RPMI8226 (cell line): ENCODE measurements at places on chromosomes 12 and 14.

DNA sequence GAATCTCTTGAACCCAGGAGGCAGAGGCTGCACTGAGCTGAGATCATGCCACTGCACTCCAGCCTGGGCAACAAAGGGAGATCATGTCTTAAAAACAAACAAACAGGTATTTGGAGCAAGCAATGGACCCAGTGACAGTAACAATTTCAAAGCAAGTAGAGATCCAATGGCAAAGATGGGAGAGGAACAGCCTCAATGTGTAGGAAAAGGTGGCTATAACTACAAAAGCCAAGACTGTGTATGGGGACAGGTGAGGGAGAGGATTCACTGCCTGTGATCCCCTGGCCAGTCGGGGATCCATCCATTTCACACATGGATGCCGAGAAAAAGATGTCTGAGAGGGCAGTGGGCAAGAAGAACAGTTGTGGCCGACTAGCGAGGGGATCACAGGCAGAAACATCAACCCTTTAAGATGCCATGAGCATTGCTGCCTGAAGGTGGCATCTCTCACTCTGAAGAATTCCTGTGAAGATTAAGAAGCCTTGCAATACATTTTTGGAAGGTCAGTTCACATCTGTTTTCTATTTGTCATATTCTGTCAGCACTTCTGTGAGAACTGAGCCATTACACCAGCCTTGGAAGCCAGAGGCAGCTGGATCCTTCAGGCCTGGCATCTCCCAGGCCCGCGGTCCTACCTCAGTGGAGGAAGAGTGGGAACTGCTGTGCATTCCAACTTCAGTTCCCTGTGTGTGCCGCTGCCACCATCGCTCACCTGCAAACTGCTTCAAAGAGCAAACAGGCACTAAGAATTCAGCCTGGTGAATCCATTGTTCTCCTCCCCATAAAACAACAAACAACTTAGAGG lies 54.5 kb upstream of the FRS2 start:
- peak; percentile 18 for DNase-seq

- DNase-seq: no peak
Observed at GRCh38 chr12:114876968-114877680, 193.1 kb upstream of the TBX3 start.

DNA sequence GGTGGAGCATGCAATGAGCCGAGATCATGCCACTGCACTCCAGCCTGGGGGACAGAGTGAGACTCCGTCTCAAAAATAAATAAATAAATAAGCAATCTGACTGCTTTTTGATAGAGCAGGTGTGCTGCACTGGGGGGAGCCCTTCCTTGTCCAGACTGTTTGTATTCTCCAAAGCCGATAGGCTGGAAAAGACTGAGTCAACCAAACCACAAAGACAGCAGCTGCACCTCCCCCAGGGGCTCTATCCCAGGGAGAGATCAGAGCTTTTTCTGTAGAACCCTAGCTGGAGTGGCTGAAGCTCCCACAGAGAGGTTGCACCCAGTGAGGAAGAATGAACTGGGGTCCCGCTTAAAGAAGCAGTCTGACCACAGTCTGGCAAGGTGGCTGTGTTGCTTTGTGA lies 45.8 kb upstream of the LALBA start:
- no peak for DNase-seq

DNA sequence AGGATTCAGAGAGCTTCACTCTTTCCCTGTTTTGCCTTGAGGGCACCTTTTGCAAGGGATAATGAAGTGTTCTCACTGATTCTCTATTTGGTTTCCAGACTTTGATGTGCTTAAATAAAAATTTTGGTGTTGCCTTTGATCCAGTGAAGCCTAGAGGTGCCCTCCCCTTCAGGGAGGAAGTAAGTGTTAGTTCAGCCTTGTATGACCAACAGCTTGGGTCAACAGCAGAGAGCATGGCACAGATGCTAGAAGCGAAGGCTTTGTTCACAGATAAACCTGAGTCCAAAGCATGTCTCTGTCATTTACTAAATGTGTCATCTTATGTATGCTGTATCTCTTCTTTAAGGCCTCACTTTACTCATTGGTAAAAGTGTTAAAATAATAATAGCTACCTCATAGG lies 52.8 kb upstream of the STXBP6 start:
- no peak for DNase-seq

GRCh38 chr12:52167526-52167925 lies 24.3 kb downstream of the KRT80 start:
- no peak for DNase-seq

- no peak for DNase-seq
Observed at GRCh38 chr12:6787309-6787708, 2.0 kb upstream of the CD4 start.

DNA sequence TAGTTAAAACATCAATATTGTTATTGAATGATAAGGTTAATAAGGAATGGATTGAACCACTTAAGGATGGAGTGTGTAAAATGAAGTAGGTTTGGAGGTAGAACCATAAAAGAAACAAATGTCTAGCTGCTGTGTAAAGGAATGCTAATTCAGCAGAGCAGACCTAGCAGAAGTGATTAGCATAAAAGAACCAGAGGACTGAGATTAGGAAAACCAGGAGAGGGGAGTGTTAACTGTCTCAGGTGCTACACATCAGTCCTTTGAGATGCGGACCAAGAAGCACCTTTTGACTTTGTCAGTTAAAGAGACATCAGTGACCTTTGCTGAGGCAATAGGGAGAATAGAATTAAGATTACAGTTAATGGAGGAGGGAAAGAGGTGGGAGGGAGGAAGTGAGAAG lies 84.5 kb downstream of the PLEKHA5 start:
- no peak for DNase-seq

- DNase-seq: no peak
Observed at GRCh38 chr12:92070864-92071445, 74.7 kb downstream of the BTG1 start.

GRCh38 chr14:23562822-23563472 lies 4.6 kb downstream of the AP1G2 start:
- DNase-seq: peak; percentile 32

GRCh38 chr12:116441292-116441691 lies 117.9 kb upstream of the MAP1LC3B2 start:
- no peak for DNase-seq

DNA sequence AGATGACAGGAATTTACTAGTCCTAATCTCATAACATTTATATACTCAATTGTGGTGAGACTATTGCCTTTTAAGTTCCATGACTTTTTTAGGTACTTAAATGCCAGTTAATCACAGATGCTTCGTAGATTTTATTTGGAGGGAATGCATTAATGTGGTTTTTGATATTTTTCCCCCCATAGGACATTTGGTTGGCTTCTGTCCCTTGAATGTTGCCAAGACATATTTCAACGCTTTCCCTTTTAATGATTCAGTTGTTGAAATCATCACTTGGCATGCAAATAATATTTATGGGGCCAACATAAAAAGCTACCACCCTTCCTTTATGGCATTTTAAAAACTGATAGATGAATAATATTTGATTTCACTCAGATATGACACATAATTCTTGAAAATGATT lies 172.1 kb downstream of the ACSS3 start:
- no peak for DNase-seq

DNA sequence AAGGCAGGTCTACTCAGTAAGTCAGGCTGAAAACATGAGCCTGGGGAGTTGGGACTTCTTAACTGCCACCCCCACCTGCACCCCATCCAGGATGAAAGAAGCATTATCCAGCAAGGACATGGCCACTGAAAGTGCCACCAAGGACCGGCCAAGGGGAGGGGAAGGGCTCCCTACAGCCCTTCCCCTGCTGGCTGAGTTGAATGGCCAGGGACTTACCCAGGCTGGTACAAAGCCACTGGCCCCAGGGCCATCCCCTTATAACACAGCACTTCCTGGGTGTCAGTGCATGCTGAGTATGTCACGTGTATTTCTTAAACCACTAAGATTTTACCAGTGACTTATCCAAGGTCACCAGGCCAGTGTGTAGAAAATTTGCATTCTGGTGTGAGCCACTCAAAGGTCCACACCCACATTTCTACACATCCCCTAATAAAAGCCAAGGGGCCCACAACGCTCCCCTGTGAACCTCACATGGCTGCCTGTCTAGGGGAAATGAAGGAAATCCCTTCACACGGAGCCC lies 29.3 kb upstream of the ZFP36L1 start:
- DNase-seq: no peak

GRCh38 chr14:72796935-72797334 lies 97.0 kb downstream of the DPF3 start:
- no peak for DNase-seq
